ENCODE measurements at places on chromosomes 12 and 14.

DNA sequence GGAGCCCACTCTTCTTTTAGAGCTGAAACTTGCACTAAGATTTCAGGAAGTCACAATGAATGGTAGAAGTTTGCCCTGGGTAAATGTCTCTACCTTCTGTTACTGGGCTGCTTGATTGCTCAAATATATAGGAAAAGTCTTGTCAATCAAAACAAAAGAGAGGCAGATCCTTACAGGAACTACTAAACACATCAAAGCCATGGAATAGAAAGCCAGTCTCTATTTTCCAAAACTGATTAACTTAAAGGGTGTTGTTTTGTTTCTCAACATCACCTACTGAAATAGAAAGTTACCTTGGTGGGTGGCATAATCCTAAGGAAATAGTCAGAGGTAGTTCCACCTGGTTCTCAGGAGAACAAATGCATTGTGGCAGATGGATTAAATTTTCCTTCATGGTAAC is at the start of gene GPHB5:
Gene GPHB5, minus strand, starts transcription at position 101 of the 400 bp plus-strand sequence. CDS start 1,086 bp downstream, outside the sequence.
- no peak for DNase-seq

DNA sequence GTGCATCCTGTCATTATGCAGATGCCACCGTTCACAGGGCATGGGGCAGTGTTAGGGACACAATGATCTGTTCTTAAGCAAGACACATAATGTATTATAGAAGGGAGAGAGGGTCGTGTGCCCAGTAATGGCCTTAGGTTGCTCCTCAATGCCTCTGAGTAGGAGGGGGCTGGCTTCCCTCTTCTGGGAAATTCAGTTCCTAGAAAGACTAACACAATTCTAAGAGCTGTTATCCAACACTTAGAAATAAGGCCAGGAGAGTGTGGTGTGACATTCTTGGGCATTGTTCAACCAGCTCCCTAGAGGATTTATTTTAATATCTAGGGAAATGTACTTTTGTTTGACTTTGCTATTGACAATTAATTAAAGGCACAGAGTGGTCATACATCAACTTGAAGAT is 118.5 kb downstream of the ADCK1 start:
- no peak for DNase-seq

DNA sequence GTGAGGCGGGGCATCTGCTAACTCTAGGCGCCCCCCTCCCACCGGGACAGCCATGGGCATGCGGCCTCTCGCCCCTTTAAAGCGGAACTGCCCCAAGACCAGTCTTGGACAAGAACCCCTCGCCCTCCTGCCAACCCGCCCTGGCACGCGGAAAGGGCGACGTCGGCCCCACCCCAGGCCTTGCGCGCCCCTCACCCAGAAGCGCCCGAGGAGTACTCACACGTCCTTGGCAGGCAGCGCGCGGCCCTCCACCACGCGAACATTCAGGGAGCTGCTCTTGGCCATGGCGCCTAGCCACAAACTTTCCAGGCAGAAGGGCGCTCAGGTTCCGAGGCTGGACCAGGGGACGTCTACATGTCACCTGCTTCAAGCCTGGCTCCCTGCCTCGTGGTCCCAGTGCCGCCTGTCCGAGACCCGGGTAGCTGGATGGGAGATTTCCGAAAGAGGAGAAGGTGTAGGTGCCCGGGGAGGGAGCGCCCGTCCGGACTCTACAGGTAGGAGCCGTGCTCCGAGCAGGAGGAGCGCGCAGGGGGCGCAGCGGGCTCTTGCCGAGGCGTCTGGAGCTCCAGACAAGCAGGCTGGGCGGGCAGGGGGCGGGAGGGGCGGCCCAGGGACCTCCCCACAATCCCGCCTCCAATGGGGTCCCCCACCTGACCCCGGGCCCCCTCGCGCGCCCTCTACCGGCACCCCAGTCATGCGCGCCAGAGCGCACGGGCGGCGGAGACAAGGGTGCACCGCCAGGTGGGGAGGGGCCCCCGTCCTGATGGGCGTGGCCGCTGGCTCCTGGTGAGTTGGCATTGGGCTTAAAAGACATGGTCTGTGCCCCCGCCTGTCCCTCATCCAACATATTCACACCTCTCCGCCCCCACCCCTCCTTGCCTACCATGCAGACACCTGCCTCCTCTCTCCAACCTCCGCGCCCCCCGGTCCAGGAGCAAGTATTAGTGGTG is at the start of gene RASAL1:
Gene RASAL1, minus strand, starts transcription at position 584 of the 950 bp plus-strand sequence. Its CDS starts 299 bp downstream, at position 285.
- DNase-seq, result no peak

- DNase-seq, result no peak
These were observed 136.6 kb downstream of the TSPAN9 start for GRCh38 chr12:3213768-3214167.

GRCh38 chr12:132141976-132142678 is 2.0 kb downstream of the DDX51 start:
- DNase-seq, result no peak

- no peak for DNase-seq
These were observed 837.4 kb upstream of the USP15 start for GRCh38 chr12:61422786-61423185.

DNA sequence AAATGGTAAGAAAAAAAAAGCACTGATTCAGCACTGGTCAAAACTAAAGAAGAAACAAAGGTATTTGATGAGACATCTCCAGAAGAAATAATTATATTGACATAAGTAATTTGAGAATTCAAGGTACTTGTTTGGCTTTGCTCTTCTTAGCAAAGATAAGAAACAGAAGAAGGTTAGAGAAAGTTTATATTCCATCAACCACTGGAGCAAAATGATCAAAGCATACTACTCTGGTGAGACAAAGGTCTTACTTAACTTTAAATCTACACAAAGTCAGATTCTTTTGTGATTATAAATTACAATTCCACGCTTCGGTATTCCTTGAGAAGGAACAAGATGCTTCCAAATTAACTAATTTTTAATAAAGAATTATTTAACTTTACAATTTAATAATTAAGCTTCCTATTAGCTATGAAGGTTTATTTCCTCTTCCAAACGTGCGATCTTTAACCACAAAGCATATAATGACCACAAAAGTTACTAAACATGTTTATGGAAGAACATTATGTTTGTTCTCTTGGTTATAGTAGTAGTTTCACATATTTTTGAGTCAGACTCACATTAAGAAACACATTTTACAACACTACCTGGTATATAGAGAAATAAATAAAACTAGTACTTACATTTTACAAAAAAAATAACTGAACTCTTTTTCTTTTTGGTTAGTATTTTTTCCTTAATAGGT is 53.4 kb downstream of the METTL25 start:
- no peak for DNase-seq

DNA sequence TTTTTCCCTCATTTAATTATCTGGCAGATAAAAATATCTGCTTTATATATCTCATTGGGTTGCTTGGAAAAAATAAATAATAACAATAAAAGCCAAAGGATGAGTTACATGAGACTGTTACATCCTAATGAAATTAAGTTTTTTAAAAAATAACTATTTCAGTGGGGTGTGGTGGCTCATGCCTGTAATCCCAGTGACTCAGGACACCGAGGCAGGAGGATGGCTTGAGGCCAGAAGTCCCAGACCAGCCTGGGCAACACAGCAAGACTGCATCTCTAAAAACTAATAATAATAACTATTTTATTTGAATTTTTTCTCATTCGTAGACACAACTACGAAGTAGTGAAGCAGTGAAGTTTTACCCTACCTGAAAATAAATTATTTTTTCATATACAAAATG is 103.3 kb downstream of the BCAT1 start:
- no peak for DNase-seq

- no peak for DNase-seq
These were observed 1.2 kb downstream of the AREL1 start for GRCh38 chr14:74711651-74712050.

GRCh38 chr12:13326076-13326475 is 129.6 kb downstream of the EMP1 start:
- no peak for DNase-seq

GRCh38 chr14:103534576-103535061 is 5.6 kb downstream of the TRMT61A start:
- DNase-seq, result no peak

- no peak for DNase-seq
These were observed 50.3 kb downstream of the ISCA2 start for GRCh38 chr14:74543771-74544438.

DNA sequence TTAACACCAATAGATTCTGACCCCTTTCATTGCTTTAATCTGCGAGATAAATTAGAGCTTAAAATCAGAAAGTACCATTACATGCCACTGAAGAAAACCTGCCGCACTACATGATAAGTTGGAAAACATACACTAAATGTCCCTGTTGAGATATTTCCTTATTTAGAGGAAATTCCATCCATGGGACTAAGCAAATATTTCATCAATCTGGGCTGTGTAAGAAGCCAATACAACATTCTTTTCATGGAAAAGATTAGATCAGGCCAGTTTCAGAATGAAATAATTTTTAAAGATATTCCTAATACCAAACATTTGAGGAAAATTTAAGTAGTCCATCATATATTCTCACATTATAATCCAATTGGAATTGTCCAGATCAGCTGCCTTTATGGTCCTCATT is 112.8 kb downstream of the LLPH start:
- DNase-seq, result no peak

- no peak for DNase-seq
These were observed 115.3 kb downstream of the RAD51B start for GRCh38 chr14:67934862-67935261.

- no peak for DNase-seq
These were observed 75.4 kb downstream of the WDR20 start for GRCh38 chr14:102215071-102215470.

DNA sequence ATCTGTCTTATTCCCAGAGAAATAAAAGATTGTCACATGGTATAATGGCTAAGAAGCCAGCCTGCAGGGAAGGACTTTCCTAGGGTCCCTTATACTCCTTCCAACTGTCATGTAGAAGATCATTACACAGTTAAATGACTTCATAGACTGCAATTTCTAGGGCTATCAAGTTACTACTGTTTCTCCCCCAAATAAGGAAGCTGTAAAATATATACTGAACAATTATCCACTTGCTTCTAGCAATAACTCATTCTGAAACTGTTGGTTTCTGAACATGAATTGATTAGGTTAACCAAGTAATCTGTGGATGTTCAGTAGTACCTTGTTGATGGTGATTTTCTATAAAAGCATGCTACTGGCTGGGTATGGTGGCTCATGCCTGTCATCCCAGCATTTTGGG is 44.6 kb downstream of the A2ML1 start:
- DNase-seq, result no peak

- DNase-seq, result no peak
These were observed 147.6 kb upstream of the FKBP4 start for GRCh38 chr12:2647186-2647585.

GRCh38 chr14:50312734-50313054 is 570 bp downstream of the DMAC2L start:
- DNase-seq, result no peak

DNA sequence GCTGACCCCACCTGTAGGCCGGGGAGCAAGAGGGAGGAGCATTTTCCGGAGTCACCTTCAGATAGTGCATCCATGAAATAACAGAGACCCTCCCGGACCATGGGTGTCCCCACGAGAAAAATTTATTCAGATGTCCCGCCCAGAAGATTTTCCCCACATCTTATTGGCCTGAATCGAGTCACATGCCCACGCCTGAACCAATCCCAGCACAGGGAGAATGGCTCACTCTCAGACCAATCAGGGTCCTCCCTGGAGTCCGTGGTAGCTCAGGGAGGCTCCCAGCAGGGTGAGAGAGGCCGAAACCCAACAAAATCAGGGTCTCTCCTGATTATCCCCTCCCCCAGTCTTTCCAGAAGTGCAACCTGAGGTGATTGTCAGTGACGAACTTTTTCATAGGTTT is 16.4 kb upstream of the NCOR2 start:
- no peak for DNase-seq

DNA sequence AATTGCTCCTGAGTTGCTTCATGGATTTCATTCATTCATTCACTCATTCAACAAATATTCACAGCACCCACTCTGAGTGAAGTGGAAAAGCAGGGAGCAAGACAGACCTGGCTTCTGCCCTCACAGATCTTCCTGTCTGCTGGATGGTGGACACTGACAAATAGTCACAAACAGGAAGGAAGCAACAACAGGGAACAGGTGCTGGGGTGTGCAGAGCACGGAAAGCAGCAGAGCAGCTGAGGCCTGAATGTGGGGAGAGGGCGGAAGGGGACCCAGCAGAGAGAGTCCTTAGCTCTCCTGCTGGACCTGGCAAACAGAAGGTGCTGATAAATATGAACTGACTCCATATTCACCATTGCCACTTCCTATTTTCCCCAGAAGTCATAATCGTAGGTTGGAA is 54.4 kb downstream of the SETD3 start:
- DNase-seq, result no peak
